A549 treated with ZK216348 at 1 μM for 4 hours (cell line): ENCODE measurements at places on chromosomes 1 and 21. TPM values are rescaled to one million over a fixed set of nuclear protein-coding genes. Genes with fewer than 3 reads are reported as not detected.

Gene HLX
- 3.9 to 6.2 TPM (median 5.3 TPM) in 5 replicates for total RNA-seq

Gene PROK1
- not detected in 5 replicates for total RNA-seq

Gene GBP2
- 0.53 to 1.4 TPM (median 0.85 TPM) in 5 replicates for total RNA-seq

Gene IL10
- not detected in 5 replicates for total RNA-seq

Gene PLCH2
- 0.23 to 0.48 TPM (median 0.25 TPM) in 5 replicates for total RNA-seq

Gene PDZK1IP1
- 5.8 to 11.2 TPM (median 6.8 TPM) in 5 replicates for total RNA-seq
